ENCODE measurements at places on chromosomes 13 and 19.

DNA sequence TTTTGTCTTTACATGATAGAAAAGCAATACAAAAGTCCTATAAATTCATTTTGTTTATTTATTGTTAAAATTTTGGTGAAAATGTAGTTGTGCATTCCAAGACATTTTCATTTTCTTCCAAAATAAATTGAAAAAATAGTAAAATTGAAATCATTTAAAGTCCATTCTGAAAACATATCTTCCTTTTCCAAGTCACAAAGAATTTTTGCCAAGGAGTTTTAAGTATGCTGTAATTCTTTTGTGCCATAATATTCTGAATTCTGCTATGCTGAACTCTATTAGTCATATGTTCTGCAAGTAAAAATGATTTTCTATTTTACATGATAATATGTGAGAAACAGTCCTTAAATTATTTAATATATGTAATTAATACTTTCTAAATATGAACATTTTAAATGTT, 879.6 kb upstream of the SLC10A2 start:
- DNase-seq, result no peak

GRCh38 chr13:35697186-35697730, 220.8 kb upstream of the MAB21L1 start:
- DNase-seq, result no peak

DNA sequence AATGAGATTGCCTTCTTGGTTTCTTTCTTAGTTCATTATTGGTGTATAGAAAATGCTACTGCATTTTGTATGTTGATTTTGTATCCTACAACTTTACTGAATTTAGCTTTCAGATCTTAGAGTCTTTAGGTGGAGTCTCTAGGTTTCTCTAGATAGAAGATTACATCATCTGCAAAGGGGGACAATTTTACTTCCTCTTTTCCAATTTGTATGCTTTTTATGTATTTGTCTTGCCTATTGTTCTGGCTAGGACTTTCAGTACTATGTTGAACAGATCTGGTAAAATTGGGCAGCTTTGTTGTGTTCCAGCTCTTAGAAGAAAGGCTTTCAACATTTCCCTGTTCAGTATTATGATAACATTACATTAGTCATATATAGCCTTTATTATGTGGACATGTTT, 101.0 kb upstream of the SPRY2 start:
- no peak for DNase-seq

- DNase-seq, result no peak
Observed at GRCh38 chr13:113607056-113607888, 22.7 kb downstream of the TFDP1 start.

- DNase-seq, result no peak
Observed at GRCh38 chr19:49210108-49210900, 52.7 kb downstream of the TRPM4 start.

GRCh38 chr19:14505488-14506239, 9.7 kb upstream of the GIPC1 start:
- peak; percentile 71 for DNase-seq

- DNase-seq, result no peak
Observed at GRCh38 chr19:40191836-40192646, 815 bp downstream of the MAP3K10 start.

DNA sequence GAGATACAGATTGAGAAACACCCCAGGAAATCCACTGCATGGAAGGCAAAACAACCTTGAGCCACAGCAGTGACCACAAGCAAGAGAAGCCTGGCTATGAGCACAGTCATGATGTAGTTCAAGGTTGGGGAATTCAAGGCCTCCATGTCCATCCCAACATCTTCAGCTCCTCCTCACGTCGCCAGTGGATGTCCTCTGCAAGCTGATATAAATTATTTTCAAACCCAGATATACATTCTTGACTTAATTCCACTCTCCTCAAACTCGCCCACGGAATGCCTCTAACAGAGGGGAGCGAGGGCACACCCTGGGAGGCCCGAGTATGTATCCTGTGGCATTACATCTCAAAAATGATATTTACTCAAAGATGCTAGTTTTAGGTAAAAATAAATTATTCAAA, 105.5 kb downstream of the SHISA2 start:
- DNase-seq, result no peak

- no peak for DNase-seq
Observed at GRCh38 chr13:41276824-41277223, 13.4 kb upstream of the MTRF1 start.

DNA sequence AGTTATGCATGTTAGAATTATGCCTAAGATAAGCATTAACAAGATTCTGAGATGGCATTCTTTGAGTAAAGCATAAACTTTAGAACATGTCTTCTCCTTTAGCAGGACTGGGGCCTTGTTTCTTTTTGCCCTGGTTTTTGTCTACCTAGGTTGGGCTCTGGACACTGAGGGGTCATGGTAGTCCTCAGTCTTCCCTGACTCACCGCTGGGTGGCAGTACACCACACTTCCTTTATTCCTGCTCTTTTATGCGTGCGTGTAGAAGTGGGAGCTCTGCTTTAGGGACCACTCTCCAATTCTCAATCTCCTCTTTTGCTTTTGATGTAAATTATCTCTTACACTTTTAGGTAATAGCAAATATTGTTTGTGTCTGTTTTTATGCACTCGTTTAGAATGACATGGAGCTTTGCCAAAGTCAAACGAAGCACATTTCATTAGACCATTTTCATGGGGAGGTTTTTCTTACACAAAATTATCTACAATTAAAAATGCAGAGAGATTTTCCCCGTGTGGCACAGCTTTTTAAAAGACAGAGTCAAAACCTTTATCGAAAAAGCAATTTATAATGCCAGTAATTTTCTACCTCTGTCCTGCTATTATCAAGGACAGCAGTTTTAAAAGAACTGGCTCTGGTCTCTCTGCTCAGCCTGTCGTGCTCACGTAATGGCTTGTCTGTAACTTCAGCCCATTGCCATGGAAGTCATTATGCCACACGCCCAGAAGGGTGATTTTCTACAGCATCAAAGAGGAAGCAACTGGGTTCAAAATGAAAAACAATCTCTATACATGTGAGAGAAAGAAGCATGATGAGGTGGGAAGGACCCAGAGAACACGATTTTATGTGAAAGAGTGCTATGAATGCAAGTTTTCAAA, 413.9 kb downstream of the COG6 start:
- DNase-seq, result peak; percentile 32

GRCh38 chr13:73661066-73661465, 473.1 kb downstream of the KLF12 start:
- no peak for DNase-seq

DNA sequence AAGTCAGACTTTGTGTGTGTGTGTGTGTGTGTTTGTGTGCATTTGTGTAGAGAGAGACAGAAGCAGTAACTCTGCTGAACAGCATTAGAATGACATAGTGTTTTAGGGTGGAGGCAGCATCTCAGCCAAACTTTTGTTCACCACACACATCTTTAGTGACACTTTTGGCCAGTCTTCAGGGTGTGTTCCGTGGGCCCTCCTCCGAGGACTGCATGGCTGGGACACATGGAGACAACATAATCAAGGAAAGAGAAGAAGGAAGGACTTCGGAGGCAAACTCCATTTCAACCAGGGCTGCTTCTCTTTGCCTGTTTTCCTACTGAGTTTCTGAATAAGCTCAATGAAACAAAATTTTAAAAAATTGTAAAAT, 205.1 kb downstream of the LHFPL6 start:
- no peak for DNase-seq

DNA sequence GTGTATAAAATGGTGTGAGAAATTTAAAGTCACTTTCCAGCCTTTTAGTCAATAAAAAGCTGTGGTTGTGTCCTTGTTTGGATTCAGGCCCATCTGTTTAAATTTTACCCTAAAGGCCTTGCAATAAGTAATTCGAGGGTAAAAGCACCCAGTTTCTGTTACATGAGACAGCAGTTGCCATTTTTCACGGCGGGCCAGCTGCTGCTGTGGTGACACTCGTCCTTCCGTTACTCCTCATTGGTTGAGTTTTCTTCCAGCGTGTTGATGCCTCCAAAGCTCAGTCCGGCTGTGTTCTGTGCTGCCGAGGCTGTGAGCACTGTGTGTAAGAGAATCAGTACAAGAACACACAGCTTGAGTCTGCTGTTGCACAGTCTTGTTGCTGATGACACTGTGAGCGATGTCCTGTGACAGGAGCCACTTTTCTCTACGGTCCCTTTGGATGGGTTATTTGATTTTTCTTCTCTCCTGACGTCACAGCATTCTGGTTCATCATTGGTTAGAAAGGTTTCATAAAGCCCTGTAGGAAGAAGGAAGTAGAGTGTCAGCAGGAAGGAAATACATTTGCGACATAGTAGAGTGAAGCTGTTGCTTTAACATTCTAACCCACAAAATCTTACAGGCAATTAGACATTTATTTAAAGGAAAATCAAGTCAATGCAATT, 602.5 kb upstream of the ARGLU1 start:
- no peak for DNase-seq

GRCh38 chr19:41430922-41431321, 3.7 kb upstream of the B3GNT8 start:
- no peak for DNase-seq

DNA sequence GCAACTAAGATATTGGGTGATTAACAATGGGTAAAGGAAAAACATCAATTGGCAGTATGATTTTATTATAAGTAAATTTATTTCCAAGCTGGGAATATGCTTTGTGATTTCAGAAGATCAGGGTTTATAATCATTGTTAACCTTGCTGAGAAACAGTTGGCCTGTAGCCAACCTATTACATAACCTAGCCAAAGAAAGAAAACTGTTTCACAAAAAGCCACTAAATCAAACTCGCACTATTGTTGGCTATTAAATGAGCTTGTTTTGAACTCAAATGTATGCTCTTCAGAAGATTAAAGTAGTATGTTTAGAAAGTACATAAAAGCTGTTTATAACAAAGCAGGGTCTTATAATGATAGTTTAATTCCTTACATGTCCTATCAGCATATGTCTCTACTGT, 151.7 kb downstream of the LHFPL6 start:
- DNase-seq, result peak; percentile 32

Measured in GM04504 (cell line).